Activated T-helper 17 cell treated with anti-CD3 and anti-CD28 coated beads, Interleukin-2, amount 50 U/mL, for 72 hours (primary cell): ENCODE measurements at places on chromosomes 5 and 9. TPM values are rescaled to one million over a fixed set of nuclear protein-coding genes. Genes with fewer than 3 reads are reported as not detected.

- no peak for ATAC-seq
Measured at GRCh38 chr9:91192381-91193086, 169.2 kb downstream of the AUH start.

- ATAC-seq, result no peak
Measured at GRCh38 chr9:123131258-123131657, 97.8 kb downstream of the GPR21 start.

DNA sequence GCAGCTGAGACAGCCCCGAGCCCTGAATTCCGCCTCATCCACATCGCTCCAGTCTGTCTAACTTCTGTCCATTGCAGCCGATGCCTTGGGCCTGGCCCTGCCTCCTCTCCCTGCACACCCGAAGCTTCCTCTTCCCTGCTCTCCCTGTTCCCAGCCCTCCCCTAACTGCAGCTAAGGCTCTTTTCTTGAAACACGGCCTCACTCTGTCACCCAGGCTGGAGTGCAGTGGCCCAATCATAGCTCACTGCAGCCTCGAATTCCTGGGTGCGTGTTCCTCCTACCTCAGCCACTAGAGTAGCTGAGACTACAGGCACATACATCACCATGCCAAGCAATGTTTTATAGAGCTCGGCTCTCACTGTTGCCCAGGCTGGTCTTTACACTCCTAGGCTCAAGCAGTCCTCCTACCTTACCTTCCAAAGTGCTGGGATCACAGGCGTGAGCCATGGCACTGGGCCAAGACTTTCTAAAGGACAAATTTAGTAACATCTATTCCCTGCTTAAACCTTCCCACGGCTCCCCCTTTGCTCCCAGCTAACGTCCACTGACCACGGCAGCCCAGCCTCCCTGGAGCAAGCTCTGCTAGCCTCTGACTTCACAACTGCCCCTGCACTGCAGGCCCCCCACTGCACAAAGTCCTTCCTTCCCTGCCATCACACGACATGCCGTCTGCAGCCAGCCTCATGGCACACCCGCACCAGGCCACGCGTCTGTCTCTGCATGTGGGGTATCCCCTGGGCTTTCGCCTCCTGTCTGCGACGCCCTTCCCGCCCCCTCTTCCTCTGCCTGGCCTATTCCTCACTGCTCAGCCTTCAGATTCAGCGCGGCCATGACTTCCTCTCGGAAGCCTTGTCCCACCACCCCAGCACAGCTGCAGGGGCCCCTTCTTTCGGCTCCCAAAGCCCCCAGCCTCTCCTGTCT, 28.6 kb downstream of the LAMC3 start:
- no peak for ATAC-seq

- no peak for ATAC-seq
Measured at GRCh38 chr5:3103262-3103811, 351.9 kb upstream of the IRX2 start.

GRCh38 chr9:124118894-124119293, 107.3 kb downstream of the LHX2 start:
- no peak for ATAC-seq

DNA sequence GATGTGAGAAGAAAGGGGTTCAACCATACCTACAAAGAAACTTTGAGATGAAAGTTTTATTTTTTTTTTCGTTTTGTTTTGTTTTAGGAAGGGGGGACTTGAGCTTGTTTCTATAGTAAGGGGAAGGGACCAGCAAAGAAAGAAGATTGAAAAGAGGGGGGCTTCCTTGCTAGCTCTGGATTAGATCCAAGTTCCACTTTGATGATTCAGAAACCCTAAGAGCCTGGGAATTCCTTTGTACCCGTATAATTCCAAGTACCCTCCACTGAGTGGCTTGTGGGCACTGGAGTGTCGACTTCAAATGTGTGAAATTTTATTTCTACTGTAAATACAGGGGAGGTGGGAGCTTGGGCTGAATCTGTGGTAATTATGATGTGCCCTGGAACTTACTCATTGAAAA, 10.9 kb downstream of the MAMDC2 start:
- ATAC-seq, result no peak

Gene TMEM252
- total RNA-seq, result not detected

Gene IFNK
- not detected for total RNA-seq

Gene SH3RF2
- total RNA-seq, result 0.80 TPM

Gene HABP4
- 21.3 TPM for total RNA-seq

Gene PCDHB14
- not detected for total RNA-seq

Gene POU5F2
- total RNA-seq, result 1.5 TPM
